ENCODE measurements at places on chromosomes 6 and 20. TPM values are rescaled to one million over a fixed set of nuclear protein-coding genes. Genes with fewer than 3 reads are reported as not detected.

PHIP gene
- total RNA-seq = 22.8 TPM

CYP39A1 gene
- 0.44 TPM for total RNA-seq

SRMS gene
- total RNA-seq = not detected

HLA-DRB5 gene
- not detected for total RNA-seq

ARFGAP1 gene
- total RNA-seq = 62.0 TPM

MYLK4 gene
- 0.53 TPM for total RNA-seq

GJA10 gene
- total RNA-seq = not detected

FITM2 gene
- total RNA-seq = 8.2 TPM

SLC17A2 gene
- total RNA-seq = not detected

BTNL2 gene
- total RNA-seq = not detected

PMEPA1 gene
- 2.7 TPM for total RNA-seq

NMBR gene
- total RNA-seq = 0.12 TPM

CNBD2 gene
- 1.8 TPM for total RNA-seq

GNAS-AS1 gene
- total RNA-seq = 1.2 TPM

SLC22A2 gene
- 0.13 TPM for total RNA-seq

HSPA1A gene
- total RNA-seq = 108 TPM

FAM217A gene
- total RNA-seq = not detected

PLN gene
- 2.7 TPM for total RNA-seq

PRIM2 gene
- 22.3 TPM for total RNA-seq

GRIK2 gene
- total RNA-seq = 0.19 TPM

Measured in aortic smooth muscle cell (primary cell).